ENCODE measurements at places on chromosomes 6 and 20. TPM values are rescaled to one million over a fixed set of nuclear protein-coding genes. Genes with fewer than 3 reads are reported as not detected.

LINC00237 gene
- not detected for total RNA-seq

GTSF1L gene
- total RNA-seq: not detected

ANKRD6 gene
- total RNA-seq: 36.3 TPM

SYS1 gene
- total RNA-seq: 21.5 TPM

GRCh38 chr6:12297363-12298016 lies 7.3 kb downstream of the EDN1 start:
- no peak overlapping the region for H3K27ac ChIP-seq
- no peak overlapping the region for H3K4me3 ChIP-seq
- no peak for DNase-seq
- no peaks in the 10 kb centered on the region for H3K27me3 ChIP-seq
- peaks cover 2% of the 10 kb centered on the region for H3K4me1 ChIP-seq
- no peaks in the 10 kb centered on the region for H3K36me3 ChIP-seq

- no peak overlapping the region for H3K27ac ChIP-seq
- H3K4me3 ChIP-seq: no peak overlapping the region
Observed at GRCh38 chr6:116355796-116356195, 15.0 kb upstream of the DSE start.

DNA sequence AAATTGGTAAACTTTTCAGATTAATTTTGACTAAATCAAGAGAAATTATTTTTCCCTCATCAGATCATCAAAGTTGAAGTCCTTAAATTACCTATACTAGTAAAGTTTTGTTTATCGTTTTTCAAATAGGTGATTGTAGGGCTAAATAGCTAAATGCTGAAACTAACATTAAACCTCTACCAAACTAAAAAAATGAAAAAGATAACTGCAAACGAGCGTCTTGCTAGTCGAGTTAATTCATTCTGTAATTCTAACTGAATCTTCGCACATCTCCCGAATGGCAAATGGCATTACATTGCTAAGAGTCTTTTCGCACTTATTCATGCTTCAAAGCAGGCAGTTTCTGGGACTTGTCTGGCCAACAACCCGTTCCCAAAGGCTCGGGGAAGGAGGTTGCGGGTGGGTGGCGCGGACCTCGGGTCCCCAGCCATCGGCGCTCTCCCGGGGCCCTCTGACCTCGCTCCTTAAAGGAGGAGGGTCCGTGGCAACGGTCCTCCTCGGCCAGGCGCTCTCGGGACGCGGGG lies 43.8 kb downstream of the POPDC3 start:
- no peak overlapping the region for H3K27ac ChIP-seq
- H3K27me3 ChIP-seq: peaks cover 64% of the 10 kb centered on the region
- no peaks in the 10 kb centered on the region for H3K36me3 ChIP-seq
- no peak for DNase-seq
- peaks cover 9% of the 10 kb centered on the region for H3K4me1 ChIP-seq

GRCh38 chr20:37856932-37857660 lies 45.8 kb upstream of the VSTM2L start:
- no peak for DNase-seq
- H3K27me3 ChIP-seq: no peaks in the 10 kb centered on the region
- H3K36me3 ChIP-seq: no peaks in the 10 kb centered on the region
- no peak overlapping the region for H3K27ac ChIP-seq
- no peaks in the 10 kb centered on the region for H3K4me1 ChIP-seq

GRCh38 chr6:10429638-10430427 lies 15.0 kb upstream of the TFAP2A start:
- H3K36me3 ChIP-seq: no peaks in the 10 kb centered on the region
- DNase-seq: peak; percentile 55
- no peak overlapping the region for H3K4me3 ChIP-seq

DNA sequence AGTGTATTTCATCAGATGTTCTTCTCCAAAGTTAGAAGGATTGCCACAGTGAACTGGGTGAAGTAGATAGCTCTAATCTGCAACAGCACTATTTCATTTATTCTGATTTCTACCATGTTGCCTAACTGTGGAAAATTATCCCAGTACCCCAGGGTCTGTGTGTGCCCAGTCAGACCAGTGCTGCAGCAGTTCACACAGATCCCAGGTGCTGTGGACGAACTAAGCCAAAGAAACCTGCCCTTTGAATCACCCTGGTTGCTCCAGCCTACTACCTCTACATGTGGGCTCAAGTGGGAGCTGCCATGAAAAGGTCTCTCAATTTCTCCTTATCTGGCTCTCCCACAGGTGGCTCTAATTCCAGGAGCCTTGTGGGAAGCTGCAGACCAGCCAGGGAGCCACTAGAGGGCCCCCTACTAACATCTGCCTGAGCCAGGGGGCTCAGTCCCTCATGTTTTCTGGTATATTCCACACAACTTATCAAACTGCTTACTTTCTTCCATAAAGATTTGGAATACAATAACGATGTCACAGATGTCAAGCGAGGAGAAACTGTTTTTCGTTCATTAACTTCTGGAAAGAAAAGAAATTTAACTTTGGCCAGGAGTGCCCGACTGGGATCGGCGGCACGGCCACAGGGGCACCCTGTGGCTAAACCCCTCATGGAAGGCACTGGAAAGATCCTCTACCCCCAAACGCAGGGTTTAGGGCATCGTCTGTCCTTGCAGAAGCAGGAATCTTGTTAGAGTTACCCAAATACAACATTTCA lies 31.6 kb upstream of the LY86 start:
- no peaks in the 10 kb centered on the region for H3K36me3 ChIP-seq
- no peak overlapping the region for H3K27ac ChIP-seq
- H3K4me3 ChIP-seq: no peak overlapping the region
- no peaks in the 10 kb centered on the region for H3K27me3 ChIP-seq
- peak; percentile 72 for DNase-seq
- H3K4me1 ChIP-seq: no peaks in the 10 kb centered on the region

DNA sequence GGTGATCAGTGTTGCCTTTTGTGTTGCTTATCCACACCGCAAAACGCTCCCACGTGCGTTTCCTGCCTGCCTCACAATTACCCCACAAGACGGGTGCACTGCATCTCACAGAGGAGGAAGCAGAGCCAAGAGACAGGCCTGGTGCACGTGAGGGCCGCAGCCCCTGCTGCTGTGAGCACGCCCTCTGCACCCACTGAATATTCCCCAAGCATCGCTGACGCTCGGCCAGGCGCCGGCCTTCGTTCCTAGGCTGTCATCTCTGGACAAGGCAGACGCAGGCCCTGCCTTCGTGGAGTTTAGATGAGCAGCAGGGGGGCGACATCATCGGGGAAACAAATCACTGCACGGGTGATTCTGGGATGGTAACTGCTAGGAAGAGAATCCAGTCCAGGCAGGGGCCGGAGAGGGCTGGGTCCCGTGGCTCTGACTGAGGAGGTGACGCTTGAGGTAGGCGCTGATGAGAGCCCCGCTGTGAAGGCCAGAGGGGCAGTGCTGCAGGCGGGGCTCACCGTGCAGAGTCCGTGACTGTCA lies 162.4 kb upstream of the QKI start:
- no peaks in the 10 kb centered on the region for H3K27me3 ChIP-seq
- peaks cover 17% of the 10 kb centered on the region for H3K4me1 ChIP-seq
- H3K36me3 ChIP-seq: no peaks in the 10 kb centered on the region
- H3K27ac ChIP-seq: no peak overlapping the region
- H3K4me3 ChIP-seq: no peak overlapping the region

DNA sequence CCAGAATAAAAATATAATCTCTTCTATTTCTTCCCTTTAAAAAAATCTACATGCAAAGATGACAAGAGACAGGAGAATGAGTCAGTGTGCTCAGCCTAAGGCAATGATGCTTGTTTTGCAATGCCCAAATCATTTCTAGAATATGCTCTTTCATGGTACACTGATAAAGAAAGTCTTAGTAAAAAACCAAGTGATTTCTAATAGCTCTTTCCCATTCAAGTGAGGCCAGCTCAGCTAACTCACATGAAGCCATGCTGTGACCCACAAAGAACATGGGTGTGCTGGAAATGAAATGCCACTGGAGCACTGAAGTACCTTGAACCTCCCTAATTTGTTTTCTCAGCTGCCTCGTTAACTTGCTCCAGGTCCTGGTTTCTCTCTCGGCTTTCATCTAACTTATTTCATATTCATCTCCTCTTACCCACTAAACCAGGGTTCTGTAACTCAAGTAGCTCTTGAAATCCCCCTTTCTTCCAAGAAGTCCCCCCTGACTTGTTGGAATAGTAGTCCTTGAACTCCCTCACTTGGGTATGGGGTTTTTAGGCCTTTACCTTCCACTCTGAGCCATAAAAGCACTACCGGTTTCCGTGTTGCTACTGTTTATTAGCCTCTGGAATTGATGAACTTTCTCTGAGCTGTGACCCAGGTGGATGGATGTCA lies 92.7 kb downstream of the IRF4 start:
- no peaks in the 10 kb centered on the region for H3K27me3 ChIP-seq
- DNase-seq: no peak
- H3K4me3 ChIP-seq: no peak overlapping the region

- H3K36me3 ChIP-seq: no peaks in the 10 kb centered on the region
- peak; percentile 40 for DNase-seq
- no peak overlapping the region for H3K27ac ChIP-seq
- no peak overlapping the region for H3K4me3 ChIP-seq
- no peaks in the 10 kb centered on the region for H3K27me3 ChIP-seq
Observed at GRCh38 chr6:43817192-43817591, 47.2 kb downstream of the VEGFA start.

- H3K36me3 ChIP-seq: no peaks in the 10 kb centered on the region
- DNase-seq: no peak
Observed at GRCh38 chr6:89563866-89564265, 74.7 kb downstream of the LYRM2 start.

Measured in neural progenitor cell (in vitro differentiated cells).